Left lobe of liver (tissue), 2 donors: ENCODE measurements at places on chromosomes 1 and 21. TPM values are rescaled to one million over a fixed set of nuclear protein-coding genes. Genes with fewer than 3 reads are reported as not detected.

C1orf226 gene
- total RNA-seq, result 50.4 TPM

ILDR2 gene
- total RNA-seq, result 3.3 TPM

LCE2A gene
- not detected for total RNA-seq

RGS8 gene
- not detected for total RNA-seq

SPRR2E gene
- total RNA-seq, result not detected

YRDC gene
- 4.8 TPM for total RNA-seq

ANKRD65 gene
- 1.0 TPM for total RNA-seq

IL20 gene
- total RNA-seq, result not detected

DDR2 gene
- 2.0 TPM for total RNA-seq

SLC9C2 gene
- not detected for total RNA-seq

TNFRSF4 gene
- total RNA-seq, result 0.38 TPM

ADARB1 gene
- 9.8 TPM for total RNA-seq

OLFM3 gene
- total RNA-seq, result not detected

ERG gene
- total RNA-seq, result 4.0 TPM

WDTC1 gene
- 21.8 TPM for total RNA-seq

CELA3A gene
- total RNA-seq, result 13.4 TPM

SPRR5 gene
- total RNA-seq, result not detected

HAPLN2 gene
- not detected for total RNA-seq

TIMM17A gene
- total RNA-seq, result 42.0 TPM

CFAP74 gene
- 3.5 TPM for total RNA-seq

KIF21B gene
- 0.93 TPM for total RNA-seq
